ENCODE measurements at places on chromosomes 6 and 20.
A peak's percentile ranks its signal among the peaks of the same experiment; 100 is the strongest.

- DNase-seq: no peak
These were observed 18.9 kb downstream of the PREP start for GRCh38 chr6:105384004-105384403.

DNA sequence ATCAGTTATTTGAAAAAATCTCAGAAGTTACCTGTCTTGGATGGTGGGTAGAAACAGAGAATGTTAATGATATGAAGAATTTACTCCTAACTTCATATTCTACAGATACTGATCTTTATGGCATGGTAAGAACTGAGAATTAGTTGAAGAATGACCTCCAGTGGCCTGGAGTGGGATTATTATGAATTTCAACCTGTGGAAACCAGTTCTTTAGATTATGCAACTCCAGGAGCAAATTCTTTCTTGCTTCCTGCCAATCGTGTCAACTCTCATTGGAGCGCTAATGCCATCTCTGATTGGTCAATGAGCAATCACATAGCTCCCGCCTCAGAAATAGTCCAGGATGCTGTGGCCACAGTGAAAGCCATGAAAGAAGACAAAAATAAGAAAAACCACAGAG, 40.6 kb downstream of the LYRM2 start:
- peak; percentile 36 for DNase-seq

- DNase-seq: no peak
These were observed 683 bp upstream of the ARHGAP18 start for GRCh38 chr6:129710450-129711270.

DNA sequence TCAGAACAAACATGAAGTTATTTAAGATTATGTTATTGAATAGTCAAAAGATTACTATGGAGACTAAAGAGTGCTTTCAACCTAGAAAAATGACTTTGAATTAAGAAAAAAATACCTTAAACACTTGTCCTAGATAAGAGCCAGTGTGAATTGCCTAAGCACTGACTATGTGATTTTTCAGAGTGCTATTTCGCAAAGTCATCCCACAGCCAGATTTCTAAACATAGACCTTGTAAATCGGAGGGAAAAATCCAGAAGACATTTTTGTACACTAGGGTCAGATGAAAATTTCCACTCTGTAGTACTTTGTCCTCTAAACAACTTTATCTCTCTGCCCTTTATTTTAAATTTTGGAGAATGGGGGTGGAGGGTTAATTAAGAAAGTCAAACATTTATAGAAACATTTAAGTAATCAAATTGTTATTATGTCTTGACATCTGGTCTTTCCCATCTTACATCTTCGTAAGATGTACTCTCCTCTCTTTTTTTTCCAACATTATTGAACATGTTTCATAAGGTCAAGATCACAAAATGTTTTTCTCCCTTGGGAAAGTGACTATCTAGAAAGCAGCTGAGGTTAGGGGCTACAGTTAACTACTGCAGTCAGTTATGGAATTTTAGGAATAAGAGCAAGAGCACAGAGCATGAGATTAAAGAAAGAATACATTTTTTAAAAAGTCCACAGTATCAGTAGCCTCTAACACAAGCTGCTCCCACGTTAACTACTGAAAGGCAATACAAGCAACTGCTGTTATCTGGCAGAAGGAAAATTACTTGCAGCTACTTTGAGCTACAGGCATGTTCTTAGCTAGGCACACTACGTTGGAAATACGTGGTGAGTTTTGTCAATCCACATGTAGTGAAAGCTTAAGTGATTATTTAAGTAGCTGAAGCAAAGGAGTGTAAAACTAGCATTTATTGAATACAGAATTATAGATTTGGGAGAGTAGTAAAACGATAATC, 648.5 kb downstream of the HTR1B start:
- DNase-seq: no peak

DNA sequence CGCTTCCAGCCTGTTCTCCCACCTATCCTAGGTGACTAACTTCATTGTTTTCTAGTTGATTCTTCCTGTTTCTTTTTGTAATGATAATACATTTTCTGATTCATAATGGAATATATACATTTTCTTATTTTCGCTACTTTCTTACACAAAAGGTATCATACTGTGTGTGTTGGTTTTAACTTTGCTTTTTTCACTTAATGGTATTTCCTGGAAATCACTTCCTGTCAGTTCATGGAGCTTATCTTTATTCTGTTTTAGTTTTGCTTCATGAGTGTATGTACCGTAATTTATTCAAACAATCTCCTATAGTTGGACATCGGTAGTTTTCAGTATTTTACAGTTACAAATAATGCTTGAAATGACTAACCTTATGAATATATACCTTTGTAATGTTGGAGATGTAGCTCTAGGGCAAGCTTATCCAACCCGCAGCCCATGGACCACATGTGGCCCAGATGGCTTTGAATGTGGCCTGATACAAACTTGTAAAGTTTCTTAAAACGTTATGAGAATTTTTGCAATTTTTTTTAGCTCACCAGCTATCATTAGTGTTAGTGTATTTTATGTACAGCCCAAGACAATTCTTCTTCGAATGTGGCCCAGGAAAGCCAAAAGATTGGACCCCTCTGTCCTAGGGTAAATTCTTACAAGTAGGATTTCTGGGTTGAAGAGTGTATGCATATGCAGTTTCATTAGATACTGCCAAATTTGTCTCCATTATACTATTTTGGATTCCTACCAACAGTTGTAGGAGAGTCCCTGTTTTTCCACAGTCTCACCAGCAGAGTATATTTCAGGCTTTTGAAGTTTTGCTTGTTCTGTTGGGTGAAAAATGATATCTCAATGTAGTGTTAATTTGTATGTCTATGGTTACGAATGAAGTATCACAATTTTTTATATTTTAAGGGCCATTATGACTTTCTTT, 16.7 kb downstream of the TRMT11 start:
- DNase-seq: no peak

GRCh38 chr6:69026243-69026642, 391.2 kb downstream of the ADGRB3 start:
- no peak for DNase-seq

GRCh38 chr20:62524505-62524911, 48.7 kb upstream of the GATA5 start:
- no peak for DNase-seq

DNA sequence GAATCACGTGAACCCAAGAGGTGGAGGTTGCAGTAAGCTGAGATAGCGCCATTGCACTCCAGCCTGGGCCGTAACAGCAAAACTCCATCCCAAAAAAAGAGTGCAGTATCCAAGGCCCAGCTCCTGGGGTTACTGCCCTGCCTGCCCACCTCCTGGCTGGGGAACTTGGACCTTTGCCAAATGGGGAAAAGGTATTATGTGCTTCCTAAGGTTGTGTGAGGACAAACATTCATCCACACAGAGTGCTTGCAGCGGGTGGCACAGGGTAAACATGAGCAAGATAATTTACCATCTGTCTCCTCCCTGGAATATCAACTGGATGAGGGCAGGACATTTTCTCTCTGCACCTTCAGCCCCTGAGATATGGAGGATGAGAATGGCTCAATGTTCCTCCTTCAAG, 94.9 kb upstream of the POPDC3 start:
- no peak for DNase-seq

GRCh38 chr20:58103517-58103904, 124.9 kb downstream of the ANKRD60 start:
- no peak for DNase-seq

- DNase-seq: no peak
These were observed 381.9 kb upstream of the EPHA7 start for GRCh38 chr6:93801101-93801847.

DNA sequence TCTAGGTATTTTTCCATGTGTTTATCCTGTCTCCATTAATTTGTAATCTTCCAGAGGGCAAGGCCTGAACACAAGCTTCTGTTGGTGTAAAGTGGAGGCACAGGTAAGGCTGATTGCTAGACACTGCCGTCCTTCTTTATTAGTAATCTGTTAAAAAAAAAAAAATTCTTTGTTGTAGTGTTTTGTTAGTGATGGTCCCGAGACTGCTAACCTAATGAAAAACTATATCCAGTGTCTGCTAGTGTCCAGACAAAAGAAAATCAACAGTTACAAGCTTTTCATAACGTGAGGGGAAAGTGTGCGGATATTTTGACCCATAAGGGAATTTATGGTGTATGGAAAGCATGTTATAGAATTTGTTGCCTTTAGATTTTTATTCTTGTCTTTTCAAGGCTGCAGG, 4.2 kb upstream of the HIVEP1 start:
- DNase-seq: no peak

GRCh38 chr6:83097675-83098074, 30.2 kb downstream of the DOP1A start:
- no peak for DNase-seq

DNA sequence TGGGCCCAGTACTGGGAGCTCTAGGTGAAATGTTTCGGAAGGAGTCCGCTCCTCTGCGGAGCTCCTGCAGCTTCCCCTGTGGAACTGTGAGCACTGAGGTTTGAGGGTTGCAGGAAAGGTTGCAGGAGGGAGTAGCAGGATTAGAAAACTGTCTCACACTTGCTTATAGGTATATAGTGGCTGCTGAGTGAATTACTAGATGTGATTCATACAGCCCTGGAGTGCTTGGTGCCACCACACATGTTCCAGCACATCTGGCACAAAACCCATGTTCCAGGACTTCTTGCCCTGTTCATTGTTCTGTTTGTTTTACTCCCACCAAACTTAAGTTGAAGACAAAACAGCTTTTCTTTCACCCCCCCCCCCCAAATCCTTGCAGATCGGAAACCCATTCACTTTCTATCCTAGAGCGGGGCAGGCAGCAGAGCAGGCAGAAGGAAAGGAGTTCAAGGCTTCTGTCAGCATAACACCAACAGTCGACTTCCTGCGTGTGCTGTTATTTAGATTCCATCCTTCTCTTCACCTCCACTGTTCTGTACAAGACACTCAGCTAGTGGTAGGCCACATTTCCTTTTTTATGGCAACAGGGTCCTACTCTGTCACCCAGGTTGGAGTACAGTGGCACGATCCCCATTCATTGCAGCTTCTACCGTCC, 669 bp upstream of the PEX6 start:
- no peak for DNase-seq

DNA sequence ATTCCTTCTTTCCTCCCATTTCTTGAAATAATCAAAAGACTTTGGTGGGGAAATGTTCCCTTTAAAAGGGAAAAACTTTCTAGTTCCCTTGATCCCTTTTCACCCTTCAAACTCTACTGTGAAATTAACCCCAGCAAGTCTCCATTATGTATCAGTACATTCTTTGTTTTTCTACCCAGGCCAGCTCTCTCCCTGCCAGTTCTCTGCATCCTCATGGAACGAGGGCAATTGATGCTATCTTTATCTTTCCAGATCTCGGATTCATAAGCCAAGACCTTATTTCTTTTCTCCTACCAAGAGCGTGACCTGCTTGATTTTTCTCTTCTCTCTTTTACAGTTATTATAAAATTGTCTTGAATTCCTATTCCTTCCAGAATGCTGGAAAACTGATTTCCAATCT, 75.8 kb downstream of the ADGRB3 start:
- DNase-seq: no peak

- DNase-seq: no peak
These were observed 2.8 kb downstream of the RING1 start for GRCh38 chr6:33211136-33211535.

DNA sequence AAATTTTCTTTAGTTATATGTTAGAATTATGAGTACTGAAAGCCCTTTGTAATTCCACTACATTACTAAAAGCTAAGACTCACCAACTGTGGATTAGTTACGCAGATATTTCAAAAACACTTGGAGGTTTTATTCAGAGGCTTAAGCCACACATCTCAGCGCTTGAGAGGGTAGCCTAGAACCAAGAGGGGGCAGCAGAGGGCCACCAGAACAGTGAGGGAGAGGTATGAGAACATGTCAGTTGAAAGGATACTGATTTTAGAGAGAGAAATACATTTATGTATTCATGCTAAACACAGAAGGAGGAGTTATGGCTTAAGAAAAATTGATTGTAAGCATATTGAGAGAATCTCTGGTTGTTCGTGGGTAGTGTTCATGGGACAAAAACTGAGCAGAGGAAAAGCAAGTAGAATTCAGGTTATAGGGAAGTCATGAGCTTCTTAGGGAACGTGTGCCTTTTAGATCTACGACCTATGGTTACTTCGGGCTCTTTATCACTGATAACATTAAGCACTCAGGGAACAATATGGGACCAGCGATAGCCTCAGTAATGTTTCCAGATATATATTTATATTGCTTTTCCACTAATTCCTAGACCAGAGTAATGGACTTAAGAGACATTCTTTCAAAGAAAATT, 20.4 kb upstream of the SERINC1 start:
- DNase-seq: peak; percentile 83
